ENCODE measurements at places on chromosomes 1 and 21.

DNA sequence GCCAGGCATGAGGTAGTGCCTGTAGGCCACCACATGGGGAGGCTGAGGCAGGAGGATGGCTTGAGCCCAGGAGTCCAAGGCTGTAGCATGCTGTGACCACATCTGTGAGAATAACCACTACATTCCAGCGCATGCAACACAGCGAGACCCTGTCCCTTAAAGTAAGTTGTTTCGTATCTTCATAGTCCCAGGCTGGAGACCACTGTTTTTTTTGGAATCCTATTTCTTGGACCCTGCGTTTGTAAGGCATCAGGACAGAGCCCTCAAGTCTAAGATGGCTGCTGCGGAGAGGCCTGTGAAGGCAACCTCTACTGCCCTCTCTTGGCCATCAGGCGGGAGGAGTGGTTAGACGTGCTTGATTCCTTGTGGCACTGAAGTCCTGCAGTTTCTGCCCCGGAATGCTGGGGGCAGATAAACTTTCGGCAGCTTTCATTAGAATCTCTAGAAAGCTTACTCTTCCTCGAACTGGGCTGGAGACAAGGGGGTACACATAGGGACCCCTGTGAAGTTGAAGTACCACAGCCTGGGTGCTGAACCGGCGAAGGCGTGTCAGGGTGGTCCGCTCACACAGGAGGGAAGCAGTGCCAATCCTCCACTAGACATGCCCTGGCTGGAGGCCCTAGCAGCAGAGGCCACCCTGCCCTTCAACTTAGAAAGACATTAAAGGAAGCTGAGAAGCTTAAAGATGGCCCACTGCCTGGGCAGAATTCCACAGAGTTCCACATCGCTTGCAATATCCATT is 36.6 kb downstream of the RABIF start:
- DNase-seq = no peak

- no peak for DNase-seq
Measured at GRCh38 chr1:20511518-20512428, 3.8 kb upstream of the MUL1 start.

DNA sequence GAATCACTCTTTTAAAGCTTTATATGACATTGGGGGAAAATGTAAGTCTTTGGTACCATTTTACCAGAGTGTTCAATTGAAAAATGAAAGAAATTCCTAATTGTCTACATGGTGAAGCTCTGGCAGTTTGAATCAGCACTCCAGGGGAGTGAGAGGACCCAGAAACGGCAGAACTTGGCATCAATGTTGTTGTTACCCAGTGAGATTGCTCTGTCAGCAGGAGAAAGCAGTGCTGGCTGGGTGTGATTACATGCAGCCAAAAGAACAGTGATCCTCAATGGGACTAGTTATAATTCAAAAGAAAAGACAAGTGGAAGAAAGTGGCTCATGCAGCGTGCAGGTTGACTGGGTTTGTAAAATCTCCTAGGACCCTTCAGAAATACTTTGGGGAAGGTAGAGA is 206.4 kb downstream of the PTPRC start:
- DNase-seq = no peak

GRCh38 chr1:210228158-210228557 is 4.4 kb upstream of the SERTAD4 start:
- no peak for DNase-seq

GRCh38 chr1:98565951-98566350 is 95.6 kb upstream of the SNX7 start:
- DNase-seq = no peak

DNA sequence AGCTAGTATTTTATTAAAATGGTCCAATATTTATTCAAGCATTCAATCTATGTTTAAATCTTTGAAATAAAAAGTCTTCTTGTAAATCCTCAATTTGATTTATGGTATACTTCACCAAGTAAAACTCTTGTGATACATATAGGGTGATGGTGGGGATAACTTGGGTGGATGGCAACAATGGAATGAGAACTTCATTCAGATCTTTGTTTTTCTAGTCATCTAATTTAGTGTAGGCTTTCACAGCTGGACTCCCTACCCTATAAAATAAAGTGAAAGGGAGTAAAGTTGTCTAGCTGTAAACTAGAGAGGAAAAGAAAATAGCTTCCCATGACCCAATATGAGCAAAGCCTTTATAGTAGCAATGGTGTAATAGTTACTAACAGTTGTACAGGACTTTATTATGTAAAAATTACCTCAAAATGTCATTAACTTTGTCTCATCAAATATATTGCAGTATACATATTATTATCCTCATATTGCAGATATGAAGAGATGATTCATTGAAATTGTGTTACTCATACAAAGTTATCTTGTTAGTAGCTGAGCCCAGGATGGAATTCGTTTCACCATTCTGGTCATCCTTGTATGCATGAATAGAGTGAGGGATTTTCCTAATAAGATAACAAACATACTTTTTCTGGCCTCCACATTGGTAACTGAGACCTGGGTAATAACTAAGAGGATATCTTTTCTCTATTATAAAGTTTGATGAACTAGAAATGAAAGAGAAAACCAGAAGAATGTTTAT is 1377.7 kb upstream of the ADGRL4 start:
- no peak for DNase-seq

DNA sequence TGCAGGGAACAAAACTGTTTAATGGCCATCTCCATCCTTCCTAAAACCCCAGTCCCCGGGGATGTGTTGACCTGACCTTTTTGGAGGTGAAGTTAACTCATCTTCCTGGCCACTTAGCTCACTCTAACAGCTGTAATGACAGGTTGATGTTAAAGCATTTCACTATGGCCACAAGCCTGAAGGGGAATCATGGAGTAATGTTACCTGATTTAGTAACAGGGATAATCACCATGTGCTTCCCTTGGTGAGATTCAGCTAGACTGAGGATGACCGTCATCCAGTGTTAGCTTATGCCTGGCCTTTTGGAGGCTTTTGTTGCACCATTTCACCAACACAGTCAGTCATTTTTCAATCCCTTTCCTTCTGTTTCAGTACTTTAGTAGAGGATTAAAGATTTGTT is 64.3 kb upstream of the RAVER2 start:
- no peak for DNase-seq

GRCh38 chr1:64929221-64929620 is 37.1 kb downstream of the JAK1 start:
- no peak for DNase-seq

All from CD8-positive, alpha-beta memory T cell (primary cell).